ENCODE measurements at places on chromosomes 11 and 22.

- no peak for DNase-seq
Measured at GRCh38 chr11:66432597-66432996, 6.1 kb downstream of the MRPL11 start.

DNA sequence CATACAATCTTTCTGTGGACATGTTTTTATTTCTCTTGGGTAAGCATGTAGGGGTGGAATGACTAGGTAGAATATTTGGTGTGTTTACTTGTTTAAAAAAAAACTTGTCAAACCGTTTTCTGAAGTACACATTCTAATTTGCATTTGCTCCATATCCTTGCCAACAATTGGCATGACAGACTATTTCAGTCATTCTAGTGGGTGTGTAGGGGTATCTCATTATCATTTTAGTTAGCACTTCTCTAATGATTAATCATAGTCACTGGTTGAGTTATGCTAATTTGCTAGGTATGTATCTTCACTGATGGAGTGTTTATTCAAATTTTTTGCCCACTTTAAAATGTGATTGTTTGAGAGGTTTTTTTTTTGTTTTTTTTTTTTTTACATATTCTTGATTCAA, 64.3 kb downstream of the C11orf65 start:
- DNase-seq: no peak

DNA sequence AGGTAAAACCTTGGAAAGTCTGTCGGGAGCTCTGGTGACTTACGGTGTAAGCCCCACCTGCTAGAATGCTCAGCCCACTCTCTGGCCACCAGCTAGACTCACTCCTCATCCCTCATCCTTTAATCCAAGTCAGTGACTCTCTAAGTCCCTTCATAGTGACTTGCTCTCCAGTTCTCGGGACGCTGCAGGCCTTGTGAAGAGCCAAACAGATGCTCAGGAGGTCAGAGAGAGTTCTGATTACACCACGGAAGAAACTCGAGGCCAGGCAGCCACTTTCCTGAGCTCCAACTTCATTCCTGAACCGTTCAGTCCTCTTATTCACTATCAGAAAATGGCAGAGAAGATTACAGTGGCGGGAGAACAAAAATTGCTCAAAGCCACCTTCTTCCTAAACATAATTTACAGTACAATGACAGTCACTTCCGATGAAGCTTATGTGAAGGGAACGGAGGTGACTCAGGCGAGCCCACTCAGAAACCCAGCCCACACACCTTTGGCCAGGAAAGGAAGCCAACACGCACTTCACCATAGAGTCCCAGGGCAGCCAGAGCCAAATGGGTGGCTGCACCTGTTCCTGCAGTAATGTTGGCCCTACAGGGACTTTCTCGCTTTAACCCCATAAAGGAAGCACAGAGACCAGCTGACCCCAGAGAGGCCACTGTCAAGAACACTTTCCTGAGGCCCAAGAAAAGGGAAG, 100.4 kb downstream of the GALNT18 start:
- DNase-seq: no peak

DNA sequence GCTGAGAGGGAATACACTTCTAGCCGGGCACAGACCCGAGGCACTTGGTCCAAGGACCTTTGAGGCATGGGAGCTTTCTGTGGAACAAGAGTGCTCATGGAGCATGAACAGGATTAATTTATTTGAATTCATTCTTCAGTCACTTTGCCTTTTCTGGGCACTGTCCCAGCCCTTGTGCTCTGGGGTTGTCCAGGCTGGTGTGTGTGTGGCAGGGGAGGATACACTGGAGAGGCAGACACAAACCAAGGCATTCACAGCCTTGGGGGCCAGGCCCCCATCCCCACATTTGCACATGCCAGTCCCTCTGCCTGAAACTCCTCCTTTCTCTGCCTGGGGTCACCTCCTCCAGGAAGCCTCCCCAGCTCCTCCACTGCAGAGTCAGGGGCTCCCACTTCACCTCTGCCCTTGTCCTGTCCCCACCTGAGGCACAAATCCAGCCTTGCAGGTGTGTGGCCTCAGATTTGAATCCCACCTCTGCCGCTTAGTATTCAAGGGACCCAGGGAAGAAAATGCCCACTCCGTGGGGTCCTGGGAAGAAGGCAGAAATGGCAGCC, 55.5 kb downstream of the MYO7A start:
- DNase-seq: no peak

- no peak for DNase-seq
Measured at GRCh38 chr22:46054091-46055073, 77.4 kb upstream of the WNT7B start.

DNA sequence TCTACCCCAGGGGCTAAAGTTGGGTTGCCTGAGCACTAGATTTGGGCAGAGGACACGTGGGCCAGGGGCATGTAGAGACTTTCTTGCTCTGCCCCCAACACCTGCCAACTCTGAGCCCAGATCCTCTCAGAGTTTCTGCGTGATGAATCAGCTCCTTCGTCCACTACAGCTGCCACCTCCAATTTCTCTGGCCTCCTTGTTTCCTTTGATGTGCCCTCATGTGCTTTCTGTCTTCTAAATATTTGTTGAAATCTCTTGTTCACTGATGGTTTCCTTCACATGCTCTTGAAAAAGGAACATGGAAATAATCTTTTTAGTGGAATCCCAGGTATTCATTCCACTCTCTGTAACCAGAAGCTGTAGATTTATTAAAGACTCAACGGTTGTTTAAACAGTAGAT, 8.0 kb downstream of the IZUMO1R start:
- no peak for DNase-seq

DNA sequence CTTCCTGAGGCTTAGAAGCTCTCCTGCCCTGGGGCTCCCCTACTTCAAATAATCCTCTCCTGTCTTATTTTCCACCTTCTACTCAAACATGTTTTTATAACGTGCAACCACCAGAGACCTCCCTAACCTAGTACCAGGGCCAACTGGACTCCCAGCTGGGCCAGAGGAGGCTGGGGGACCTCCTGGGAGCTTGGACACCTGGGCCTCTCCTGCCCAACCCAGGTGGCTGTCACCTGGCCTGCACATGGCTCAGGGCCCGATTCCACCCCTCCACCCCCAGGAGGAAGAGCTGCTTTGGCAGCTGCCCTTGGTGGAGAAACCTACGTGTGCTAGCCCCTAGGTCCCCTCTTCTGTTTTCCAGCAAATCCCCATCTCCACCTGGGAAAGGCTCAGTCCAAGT, 105.2 kb downstream of the ABTB2 start:
- no peak for DNase-seq

GRCh38 chr11:65448418-65449105, 26.0 kb downstream of the NEAT1 start:
- DNase-seq: no peak

DNA sequence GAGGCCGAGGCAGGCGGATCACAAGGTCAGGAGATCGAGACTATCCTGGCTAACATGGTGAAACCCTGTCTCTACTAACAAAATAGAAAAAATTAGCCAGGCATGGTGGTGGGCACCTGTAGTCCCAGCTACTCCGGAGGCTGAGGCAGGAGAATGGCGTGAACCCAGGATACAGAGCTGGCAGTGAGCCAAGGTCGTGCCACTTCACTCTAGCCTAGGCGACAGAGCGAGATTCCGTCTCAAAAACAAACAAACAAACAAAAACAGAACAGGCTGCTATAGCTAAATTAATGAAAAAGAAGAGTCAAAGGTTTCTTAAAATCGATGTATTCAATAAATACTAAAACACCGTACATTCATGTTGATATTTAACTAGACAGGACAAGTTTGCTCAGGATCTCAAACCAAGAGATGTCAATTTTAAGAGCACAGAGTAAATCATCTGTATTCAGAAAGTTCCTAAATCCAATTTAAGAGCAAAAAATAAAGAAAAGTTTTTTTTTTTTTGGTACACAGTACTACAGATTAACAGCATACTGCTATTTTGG, 59.9 kb downstream of the NUP98 start:
- no peak for DNase-seq

GRCh38 chr11:2270322-2271076, at the start of gene ASCL2:
ASCL2 (minus strand) TSS chr11:2270588; CDS start chr11:2270332, 256 bp downstream.
- peak; percentile 62 for DNase-seq

DNA sequence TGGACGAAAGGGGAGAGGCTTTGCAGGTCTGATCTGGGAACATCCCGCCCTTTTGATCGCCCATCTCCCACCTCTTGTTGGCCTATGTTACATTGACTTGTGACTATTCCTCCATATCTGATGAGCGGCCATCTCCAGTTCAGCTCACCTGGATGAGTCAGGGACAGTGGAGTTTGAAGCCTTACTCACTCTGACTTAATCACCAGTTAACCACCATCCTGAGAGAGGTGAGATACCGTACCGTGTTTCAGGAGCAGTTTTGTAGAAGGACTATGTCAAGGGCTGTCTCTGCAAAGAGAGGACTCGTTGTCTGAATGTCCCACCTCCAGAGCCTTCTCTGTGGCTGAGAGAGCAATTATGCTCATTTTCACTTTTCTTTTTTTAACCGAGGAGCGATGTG, 771.7 kb downstream of the NTM start:
- no peak for DNase-seq

DNA sequence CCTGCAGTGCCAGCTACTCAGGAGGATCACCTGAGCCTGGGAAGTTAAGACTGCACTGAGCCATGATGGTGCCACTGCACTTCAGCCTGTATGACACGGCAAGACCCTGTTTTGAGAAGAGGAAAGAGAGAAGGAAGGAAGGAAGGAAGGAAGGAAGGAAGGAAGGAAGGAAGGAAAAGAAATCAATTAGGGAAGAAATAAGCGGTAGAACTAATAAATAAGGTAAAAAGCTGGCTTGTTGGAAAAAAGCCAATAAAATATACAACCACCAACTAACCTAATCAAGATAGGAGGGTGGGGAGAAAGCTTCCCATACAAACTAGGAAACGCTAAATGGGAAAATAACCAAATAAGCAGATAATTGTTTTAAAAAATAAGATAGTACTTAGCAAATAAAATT, 12.3 kb downstream of the A4GALT start:
- DNase-seq: no peak

GRCh38 chr11:132068556-132068955, 698.1 kb downstream of the NTM start:
- DNase-seq: no peak

- DNase-seq: peak; percentile 9
Measured at GRCh38 chr11:106917973-106918372, 100.3 kb downstream of the GUCY1A2 start.

DNA sequence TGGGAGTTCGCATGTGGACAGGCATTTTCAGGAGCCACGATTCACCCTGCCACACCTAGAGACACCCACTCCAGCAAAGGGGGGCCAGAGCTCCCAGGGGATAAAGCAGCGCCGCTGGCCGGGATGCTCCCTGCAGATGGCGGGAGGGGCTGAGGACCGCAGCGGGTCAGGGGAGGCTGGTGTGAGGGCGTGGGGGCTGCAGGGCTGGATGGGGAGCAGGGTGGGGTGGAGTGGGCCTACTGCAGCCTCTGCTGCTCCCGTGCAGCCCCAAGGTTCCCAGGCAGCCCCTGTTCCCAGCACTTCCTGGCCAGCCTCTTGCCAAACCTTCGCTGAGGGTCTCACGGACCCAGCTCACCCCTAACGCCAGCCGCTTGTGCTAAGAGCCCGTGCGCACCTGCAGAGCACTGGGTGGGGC, 13.0 kb downstream of the MUC5B start:
- DNase-seq: no peak
